ENCODE measurements at places on chromosomes 12 and 14. TPM values are rescaled to one million over a fixed set of nuclear protein-coding genes. Genes with fewer than 3 reads are reported as not detected.

Gene RASSF8
- 26.7 TPM for total RNA-seq

GRCh38 chr14:64692986-64693809 lies 11.0 kb upstream of the PLEKHG3 start:
- DNase-seq: no peak

Gene HOXC5
- total RNA-seq: not detected

Gene RDH16
- total RNA-seq: 0.24 TPM

GRCh38 chr14:37695866-37696265 lies 100.4 kb downstream of the TTC6 start:
- no peak for DNase-seq
